Activated CD4-positive, alpha-beta T cell treated with anti-CD3 and anti-CD28 coated beads for 24 hours (primary cell): ENCODE measurements at places on chromosomes 6 and 20.

GRCh38 chr6:48032151-48032550 is 78.8 kb downstream of the PTCHD4 start:
- no peak for DNase-seq

- no peak for DNase-seq
These were observed 25.5 kb downstream of the ABHD12 start for GRCh38 chr20:25364879-25365699.

- no peak for DNase-seq
These were observed 93.6 kb downstream of the TMEM242 start for GRCh38 chr6:157229713-157230112.

DNA sequence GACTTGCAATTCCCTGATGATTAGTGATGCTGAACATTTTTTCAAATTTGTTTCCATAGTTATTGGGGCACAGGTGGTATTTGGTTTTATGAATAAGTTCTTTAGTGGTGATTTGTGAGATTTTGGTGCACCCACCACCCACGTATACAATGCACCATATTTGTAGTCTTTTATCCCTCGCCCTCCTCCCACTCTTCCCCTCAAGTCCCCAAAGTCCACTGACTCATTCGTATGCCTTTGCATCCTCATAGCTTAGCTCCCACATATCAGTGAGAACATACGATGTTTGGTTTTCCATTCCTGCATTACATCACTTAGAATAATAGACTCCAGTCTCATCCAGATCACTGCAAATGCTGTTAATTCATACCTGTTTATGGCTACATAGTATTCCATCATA is 167.3 kb downstream of the MYLK4 start:
- no peak for DNase-seq

- DNase-seq = no peak
These were observed 90.7 kb downstream of the CEP57L1 start for GRCh38 chr6:109186012-109186411.

DNA sequence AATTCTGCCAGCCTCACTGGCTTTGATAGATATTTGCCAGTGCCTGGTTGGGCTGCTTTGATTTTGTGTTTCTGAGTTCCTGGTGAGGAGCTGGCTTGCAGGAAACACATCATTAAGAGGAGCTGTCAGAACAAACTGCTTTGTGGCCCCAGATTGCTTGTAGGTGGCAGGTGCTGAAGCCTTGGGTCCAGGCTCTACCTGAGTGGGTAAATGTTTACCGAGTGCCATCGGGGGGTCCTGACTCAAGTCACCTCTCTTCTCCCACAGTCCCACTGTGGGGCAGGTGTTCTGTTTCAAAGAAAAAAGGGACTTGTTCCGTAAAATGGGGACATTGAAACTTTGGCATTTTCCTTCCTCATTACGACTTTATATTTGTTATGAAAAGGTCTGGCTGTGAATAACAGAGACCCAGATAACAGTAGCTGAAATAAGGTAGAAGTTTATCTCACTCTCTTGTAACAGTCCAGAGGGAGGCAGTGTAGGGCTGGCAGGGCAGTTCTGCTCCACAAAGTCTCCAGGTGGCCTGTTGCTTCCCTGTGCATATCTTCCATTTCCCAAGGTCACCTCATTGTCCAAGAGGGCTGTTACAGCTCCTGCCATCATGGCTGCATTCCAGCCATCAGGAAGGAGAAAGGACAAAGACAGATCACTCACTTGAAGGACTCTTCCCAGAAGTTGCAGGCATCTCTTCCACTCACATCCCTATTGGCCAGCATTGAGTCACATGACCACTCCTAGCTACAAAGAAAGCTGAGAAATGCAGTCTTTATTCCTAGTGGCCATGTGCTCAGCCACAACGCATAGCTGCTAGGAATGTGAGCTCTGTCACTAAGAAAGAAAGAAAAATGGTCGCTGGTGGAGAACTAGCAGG is 149.9 kb upstream of the KCNG1 start:
- no peak for DNase-seq

DNA sequence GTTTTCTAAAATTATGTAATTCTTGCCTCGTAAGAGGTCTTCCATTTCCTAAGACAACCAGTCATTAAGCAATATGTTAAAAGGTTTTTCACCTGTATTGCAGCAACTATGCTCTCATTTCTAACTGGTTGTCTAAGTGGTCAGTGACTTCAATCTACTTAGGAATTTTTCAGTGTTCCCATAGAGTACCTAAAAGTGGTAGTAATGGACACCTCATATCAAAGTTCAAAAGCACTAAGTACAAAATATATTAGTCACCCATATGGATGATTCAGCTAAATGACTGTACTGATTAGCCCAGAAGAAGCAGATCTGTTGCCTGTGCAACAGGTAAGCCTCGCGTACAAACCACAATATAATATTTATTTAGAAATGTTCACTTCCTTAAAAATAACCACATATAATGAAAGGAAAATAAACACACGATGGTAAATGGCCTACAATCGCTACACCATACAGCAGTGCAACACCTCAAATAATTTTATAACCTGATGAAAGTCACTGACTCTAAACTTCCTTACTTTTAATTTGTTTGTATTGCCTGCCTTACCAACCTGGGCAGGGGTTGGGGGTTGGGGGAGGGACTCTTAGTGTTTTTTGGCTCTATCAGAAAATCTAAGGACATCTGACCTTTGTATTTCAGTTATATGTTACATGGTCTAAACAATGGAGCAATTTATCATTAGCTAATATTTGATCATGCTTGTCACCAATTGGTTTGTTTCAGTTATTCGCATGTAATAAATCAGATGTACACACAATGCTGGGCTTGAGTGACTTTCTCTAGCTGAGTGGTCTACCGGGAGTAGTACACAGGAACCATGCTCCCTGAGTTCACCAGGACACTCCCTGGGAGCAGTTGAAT is 105.9 kb downstream of the HIVEP2 start:
- no peak for DNase-seq
